ENCODE measurements at places on chromosomes 2 and 18.
A peak's percentile ranks its signal among the peaks of the same experiment; 100 is the strongest.

DNA sequence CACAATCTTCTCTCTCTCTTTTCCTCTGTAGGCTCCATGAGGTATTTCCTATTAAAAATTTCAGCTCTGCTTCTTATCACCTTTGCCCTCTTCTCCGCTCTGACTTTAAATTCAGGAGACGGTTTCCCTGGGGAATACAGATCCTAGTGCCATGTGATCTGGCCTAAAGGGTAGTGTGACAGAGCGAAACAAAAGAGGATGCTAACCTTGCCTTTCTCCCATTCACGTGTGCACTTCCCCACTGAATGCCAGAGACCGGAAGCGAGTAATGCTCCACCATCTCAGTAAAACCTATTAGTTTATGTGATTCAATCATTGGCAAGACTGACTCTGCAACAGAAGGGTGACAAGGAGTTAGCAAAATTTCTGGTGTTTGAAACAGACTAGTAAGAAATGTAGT, 358.3 kb downstream of the ZNF521 start:
- no peak for DNase-seq

GRCh38 chr2:162342841-162343240, 1.1 kb upstream of the GCA start:
- no peak for DNase-seq

DNA sequence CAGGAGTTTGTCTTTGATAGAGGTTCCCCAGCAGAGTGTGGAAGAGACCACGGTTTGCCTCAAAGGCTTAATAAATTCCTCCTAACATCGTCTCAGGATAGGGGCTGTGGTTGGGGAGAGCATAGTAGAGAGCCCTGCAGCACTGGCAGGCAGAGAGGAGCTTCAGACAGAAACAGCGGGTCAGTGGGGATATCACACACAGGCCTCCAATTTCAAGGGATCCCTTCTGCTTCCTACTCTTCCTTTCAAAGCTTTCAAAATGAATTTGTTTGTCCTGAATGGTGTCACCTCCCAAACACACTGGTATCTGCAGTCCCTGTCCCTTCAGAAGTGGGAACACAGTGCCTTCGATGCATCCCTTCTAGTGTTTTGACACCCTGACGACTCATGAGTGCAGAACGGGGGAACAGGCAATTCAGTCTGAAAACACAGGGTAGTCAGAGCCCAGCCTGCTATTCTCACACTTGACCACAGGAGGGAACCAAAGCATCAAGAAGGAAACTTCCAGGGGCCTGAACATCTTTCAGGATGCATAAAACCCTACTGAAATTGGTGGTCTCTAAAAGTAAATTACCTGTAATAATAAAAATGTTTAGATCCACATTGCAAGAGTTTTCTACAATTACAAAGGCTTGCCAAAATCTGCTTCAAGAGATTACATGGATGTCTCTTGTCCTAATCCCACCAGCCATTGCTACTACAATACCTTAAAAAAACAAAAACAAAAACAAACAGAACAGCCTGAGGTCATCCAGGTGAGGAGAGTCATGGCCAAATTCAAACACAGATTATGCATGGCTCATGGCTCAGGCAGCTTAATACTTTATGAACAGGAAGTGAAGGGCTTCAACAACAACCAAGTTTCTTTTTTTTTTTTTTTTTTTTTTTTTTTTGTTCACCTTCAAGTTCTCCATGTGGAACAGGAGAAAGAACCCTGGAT, 49.8 kb downstream of the SLC14A2 start:
- DNase-seq: peak; percentile 30

GRCh38 chr2:144522176-144522896, 2.4 kb upstream of the ZEB2 start:
- no peak for DNase-seq

DNA sequence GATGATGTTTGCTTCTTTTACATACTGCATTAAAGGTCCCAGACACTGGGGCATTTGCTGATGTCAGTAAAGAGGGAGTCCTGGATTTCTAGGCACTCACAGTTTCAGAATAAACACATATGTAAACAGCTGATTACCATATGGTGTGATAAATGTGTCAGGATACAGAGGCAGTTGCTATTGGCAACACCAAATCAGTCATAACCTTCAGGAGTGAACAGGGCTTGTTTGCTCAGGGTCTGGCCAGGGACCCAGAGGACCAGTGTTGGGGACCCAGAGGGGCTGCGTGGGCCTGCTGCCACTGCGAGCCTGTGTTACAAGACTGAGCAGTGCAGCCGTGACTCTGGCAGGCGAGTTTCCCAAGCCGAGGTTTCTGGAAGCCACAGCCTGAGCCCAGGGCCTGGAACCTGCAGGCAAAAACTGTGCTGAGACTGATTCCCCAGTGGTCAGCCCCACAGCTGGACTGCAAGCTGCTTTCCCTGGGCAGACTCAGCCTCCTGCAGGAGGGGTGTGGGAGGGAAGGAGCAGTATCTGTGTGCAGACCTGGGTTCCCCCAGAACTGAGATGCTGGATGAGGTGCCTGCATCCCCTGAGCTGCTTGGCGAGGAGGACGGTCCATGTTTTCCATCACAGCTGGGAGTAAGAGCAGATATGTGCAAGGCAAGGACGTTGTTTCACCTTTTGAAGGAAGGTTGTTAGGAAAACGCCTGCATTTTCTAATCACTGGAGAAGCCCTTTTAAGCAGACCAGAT, 23.6 kb downstream of the ASAP2 start:
- DNase-seq: no peak

GRCh38 chr2:142218471-142218870, 87.7 kb upstream of the LRP1B start:
- DNase-seq: no peak

DNA sequence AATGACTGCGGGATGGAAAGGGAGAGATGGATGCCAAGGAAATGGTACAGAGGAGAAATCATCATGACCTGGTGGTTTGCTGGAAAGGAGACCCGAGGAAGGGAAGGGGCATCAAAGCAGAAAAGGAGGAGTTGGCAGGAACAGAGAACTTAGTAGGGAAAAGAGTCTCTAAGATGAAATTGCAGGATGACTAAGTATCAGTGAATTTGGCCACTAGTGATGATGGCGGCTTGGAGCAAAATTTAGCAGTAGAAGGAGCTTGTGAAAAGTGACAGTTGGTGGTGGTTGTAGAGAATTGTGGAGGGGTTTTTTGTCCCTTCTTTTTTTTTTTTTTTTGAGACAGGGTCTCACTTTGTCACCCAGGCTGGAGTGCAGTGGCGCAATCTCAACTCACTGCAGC, 10.1 kb downstream of the METAP1D start:
- DNase-seq: no peak

- DNase-seq: no peak
Measured at GRCh38 chr2:226767056-226767813, 32.4 kb downstream of the IRS1 start.

GRCh38 chr18:6428851-6429395, 14.2 kb upstream of the L3MBTL4 start:
- no peak for DNase-seq

DNA sequence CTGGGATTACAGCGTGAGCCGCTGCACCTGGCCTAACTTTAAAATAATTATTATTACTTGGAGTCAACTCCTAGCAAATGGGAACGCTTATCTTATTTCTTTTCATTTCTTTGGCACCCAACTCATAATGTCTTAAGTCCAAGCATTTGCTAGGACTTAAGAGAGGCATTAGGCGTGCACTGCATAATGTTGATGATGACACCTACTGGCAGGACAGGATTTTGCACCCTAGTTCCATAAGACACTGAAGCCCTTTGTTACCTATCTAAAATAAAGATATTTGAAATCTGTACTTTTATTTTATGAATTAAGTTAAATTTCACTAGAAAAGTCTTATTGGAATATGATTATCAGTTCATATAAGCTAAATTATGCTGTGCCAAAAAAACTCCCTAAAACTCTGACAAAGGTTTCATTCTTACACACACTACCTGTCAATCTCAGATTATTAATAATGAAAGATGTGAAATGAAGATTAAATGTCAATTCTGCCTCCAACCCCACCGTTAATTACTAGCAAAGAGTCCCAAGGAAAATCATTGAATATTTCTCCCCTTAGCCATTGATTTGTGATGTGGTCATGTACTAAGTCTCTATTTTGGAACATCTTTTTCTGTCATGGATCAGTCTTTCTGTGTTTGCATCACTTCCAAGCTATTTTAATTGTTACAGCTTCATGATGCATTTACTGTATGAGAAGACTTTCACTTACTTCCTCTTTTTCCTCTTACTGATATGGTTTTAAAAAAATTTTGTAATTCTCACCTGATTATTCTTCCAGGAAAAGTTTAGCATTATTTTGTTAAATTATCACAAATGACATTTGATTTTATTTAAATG, 12.7 kb upstream of the CDH2 start:
- DNase-seq: no peak

- no peak for DNase-seq
Measured at GRCh38 chr2:204692790-204693189, 147.5 kb downstream of the PARD3B start.

DNA sequence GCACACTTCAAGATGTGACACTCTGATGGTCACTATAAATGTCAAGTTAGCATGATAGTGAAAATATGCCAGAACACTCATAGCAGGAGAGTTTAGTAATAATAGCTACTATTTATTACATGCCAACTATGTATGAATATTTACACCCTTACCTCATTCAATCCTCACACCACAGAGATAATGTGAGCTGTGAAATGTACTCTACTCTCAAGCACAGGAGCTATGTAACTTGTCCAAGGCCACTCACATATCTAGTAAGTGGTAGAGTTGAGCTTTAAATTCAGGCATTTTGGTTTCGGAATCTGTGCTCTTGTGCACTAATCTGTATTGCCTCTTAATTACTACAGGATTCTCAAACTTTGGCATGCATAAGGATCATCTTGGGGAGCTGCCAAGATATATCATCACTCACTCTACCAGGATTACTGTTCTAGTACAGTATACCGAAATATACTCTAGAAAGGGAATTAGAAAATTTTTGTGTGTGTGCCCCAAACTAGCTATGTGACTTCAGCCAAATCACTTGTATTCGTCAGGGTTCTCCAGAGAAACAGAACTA, 154.3 kb downstream of the PLCL1 start:
- DNase-seq: no peak

DNA sequence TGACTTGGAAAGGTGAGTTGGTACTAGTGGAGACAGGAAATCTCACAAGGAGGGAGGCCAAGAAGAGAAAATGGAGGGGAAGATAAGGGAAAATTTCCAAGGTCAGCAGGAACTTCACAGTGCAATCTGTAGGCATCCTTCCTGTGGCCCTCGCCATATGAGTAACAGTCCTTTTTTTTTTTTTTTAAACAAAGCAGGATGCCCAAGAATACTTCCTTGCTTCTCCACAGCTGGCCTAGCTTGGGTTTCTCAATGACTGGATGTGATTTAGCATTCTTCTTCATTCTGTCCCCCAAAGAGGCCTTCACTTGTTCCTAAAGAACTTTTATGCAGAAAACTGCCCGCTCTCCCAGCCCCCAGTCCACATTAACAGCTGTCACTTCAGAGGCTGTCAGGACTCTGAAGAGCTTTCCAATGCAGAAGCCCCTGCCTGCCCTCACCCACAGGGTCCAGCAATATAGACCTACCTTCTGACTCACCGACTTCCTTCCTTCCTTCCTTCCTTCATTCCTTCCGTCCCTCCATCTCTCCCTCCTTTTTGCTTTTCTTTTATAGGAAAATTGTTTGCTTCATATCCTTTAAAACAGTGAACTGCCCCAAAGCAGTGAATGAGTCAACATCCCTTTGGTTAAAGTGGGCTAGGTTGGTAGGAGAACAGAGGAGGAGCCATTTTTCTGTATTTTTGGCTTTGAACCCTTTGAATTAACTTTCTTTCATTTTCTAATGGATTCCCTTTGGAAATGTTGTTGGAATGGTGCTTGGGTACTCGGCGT, 172.0 kb downstream of the MGAT5 start:
- no peak for DNase-seq

GRCh38 chr2:162462911-162463310, 119.0 kb downstream of the GCA start:
- DNase-seq: no peak

DNA sequence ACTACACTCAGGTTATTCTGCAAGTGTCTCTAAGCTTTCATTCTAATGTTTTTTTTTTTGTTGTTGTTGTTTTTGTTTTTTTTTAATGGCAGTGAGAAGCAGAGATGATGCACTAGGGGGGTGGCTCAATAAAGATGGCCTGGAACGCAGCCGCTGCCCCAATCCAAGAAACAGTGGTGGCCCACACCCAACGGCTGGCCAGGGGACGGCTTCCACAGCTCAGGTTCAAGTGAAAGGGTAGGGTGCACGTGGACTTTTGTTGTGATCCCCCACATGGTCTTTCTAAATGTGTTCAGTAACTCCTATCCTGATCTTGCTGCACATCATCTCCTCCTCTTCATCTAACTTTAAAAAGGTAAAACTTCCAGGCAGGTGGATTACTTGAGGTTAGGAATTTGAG, 190.1 kb downstream of the NDUFA10 start:
- no peak for DNase-seq

DNA sequence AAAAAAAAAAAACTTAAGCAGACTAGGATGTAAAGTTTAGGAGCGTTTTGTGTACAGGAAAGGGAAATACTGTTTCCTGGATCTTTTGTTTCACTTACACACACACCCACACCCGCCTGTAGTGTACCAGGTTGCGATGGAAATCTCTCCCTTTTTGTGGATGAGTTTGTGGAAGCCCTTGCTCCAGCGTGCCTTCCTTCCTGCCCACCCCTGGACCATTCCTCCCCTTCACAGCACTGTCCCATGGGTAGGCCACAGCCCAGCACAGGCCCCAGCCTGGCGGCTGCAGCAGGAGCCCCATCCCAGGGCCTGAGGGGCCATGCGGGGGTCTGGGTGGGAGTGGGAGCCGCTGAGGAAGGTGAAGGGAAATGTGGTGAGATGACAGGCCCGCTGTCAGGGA, 15.1 kb downstream of the MALL start:
- DNase-seq: no peak

- DNase-seq: no peak
Measured at GRCh38 chr2:7432436-7432835, 515.2 kb downstream of the RNF144A start.

GRCh38 chr2:161208527-161209139, 48.4 kb downstream of the TANK start:
- no peak for DNase-seq

- DNase-seq: no peak
Measured at GRCh38 chr2:23494286-23494685, 109.3 kb downstream of the KLHL29 start.

GRCh38 chr18:60676815-60677214, 304.2 kb upstream of the MC4R start:
- no peak for DNase-seq

DNA sequence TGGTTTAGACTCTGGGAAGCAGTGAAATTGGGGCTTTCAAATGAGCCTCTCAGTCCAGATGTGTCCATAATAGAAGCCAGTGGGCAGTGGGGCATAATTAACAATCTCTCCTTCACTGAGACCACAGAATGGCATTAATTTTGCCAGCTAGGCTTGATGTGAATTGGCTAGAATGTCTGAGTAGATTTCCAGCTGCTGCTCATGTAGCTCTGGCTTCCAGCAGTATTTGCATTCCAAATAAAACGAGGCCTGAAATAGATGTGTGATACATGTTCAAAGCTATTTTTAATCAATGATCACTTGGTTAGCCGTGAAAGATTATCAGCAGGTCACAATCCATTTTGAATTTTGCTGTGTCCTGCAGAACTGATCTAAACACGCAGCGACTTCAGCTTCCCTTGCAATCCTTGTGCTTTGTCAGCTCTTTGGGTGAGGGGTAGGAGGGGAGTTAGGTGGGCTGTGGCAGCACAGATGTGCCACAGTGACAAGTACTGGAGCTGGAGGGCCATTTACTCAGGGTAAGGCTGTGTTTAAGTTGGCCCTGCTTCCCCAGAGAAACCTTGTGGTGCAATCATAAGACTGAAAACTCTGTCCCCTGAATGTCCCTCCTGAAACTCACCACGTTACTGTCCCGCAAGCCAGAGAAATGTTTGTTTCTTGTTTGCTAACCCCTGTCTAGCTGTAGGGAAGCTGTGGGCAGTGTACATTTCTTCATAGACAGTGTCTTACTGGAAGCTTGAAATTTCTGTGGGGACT, 56.9 kb upstream of the TMEM178A start:
- DNase-seq: no peak
